ENCODE measurements at places on chromosomes 1 and 21.

DNA sequence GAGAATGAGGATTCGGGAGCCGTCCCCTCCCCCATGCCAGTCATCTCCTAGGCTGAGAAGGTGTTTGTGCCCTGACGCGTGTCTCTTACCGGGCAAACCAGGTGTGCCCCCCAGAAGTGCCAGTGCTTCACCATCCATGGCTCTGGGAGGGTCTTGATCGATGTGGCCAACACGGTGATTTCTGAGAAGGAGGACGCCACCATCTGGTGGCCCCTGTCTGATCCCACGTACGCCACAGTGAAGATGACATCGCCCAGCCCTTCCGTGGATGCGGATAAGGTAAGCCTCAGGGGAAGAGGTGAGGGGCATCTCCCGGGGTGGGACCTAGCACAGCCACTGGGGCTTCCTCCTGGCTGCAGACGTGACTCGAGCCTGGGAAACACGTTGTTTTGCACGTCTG lies 959 bp downstream of the PADI6 start:
- DNase-seq: no peak

GRCh38 chr1:98035602-98036002 lies 114.8 kb upstream of the DPYD start:
- DNase-seq: no peak

- DNase-seq: no peak
These were observed 13.5 kb downstream of the SLC2A1 start for GRCh38 chr1:42945164-42945563.

DNA sequence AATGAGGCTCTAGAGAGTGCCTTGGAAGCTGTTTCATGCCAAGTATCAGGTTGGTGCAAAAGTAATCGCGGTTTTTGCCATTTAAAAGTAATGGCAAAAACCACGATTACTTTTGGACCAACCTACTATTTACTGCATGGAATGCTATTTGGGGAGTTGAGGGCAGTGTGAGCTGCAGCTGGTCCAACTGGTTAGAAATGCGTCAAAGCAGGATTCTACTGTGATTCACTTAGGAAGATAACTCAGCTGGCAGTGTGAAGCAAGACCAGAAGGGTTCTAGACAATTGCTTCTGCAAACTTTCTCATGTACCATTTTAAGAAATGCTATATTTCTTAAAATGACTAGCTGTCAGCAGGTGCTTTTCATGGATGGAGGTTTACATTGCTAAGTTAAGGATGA lies 21.2 kb upstream of the PLA2G2C start:
- no peak for DNase-seq

- DNase-seq: no peak
These were observed 33.1 kb upstream of the LBR start for GRCh38 chr1:225460737-225461532.

DNA sequence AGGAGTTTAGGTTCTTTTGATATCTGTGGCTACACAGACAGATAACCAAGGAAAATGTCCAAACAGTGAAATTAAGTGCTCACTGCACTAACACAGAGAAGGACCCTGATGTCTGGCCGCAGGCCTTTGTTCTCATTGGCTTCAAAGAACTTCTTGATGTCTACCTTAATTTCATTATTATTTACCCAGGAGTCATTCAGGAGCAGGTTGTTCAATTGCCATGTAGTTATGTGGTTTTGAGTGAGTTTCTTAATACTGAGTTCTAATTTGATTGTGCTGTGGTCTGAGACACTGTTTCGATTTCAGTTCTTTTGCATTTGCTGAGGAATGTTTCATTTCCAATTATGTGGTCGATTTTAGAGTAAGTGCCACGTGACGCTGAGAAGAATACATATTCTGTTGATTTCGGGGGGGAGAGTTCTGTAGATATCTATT lies 15.2 kb upstream of the LGALS8 start:
- no peak for DNase-seq

DNA sequence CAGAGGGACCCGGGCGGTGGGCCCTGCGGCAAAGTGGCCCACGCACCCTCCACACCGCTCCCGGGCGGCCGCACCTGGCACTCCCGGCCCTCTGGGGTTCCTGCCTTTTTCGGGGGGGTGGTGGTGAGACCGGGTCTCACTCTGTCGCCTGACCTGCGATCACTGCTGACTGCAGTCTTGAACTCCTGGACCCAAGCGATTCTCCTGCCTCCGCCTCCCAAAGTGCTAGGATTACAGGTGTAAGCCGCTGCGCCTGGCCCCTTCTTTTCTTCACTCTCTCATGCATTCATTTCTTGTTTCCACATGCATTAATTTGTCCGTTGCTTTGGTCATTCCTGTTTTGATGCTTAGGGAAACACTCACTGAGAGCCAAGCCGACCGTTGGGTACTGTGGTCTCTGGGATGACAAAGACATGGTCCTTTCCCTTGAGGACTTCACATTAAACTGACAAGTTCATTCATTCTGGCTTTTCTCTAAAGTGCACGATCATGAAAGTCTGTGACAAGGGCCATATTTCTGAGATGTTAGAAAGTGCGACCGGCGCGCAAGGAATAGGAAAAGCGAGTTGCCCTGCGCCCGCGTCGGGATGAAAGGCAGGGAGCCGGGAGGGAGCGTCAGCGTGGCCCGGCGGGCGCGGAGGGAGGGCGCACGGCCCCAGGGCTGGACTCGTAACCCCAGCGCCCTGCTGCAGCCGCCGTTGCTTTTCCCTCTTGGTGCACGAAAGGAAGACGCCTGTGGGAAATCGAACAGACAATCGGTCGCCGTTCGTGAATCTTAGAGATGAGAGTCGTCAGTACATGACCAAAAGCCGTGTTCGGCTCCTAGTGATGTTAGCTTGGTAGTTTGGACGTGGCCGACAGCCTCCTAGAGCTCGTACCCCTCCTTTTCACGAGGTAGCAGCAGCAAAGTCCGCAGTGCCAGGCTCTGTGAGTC lies 1.0 kb upstream of the MCOLN2 start:
- DNase-seq: no peak

DNA sequence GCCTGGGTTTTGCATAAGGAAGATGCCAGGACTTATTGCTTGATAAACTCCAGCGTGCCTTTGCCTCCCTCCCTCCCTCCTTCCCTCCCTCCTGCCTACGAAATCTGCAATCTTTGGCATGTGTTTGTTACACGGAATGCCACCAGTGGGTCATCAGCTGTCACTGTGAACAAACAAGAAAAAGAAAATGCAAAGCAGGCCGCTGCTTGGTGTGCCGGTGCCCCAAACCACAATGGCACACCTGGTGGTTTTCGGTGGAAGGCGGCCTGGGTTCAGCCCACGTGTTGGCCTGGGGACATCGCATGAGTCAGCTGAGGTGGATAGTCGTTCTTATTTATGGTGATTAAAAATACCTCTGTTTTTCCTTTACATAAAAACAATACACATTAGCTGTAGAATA lies 16.3 kb upstream of the IFNLR1 start:
- peak; percentile 36 for DNase-seq

- DNase-seq: no peak
These were observed 2.8 kb downstream of the RAB4A start for GRCh38 chr1:229273507-229274232.

DNA sequence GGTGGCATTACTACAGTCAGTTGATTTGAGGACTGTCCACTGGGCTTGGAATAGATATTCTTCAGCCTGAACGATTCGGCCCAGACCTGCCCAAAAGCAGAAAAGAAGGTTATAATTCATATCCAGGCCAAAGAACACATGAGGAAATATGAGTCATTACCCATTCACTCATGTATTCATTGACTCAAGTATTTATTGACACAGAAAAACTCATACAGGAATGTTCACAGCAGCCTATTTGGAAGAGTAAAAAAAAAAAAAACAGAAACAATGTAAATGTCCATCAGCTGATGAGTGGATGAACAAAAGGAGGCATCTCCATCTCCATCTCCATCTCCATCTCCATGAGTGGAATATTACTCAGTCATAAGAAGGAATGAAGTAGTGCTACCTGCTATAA lies 15.9 kb downstream of the ZMYND12 start:
- DNase-seq: no peak

DNA sequence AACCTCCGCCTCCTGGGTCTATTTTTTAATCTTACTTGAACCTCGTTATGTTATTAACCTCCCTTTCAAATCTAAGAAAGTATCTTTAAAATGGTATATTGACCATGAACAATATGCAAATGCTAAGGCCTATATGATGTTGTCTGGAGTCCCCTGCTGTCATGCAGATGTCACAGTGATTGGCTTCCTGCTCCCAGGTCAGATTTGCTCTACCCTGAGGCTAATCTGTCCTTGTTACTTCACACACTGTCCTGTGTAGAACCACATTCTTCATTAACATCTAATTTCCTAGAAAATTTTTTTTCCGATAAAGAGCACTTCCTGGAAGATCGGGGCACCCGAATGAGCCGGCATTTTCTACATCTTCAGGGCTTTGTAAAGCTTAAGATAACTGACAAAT lies 306.6 kb downstream of the MRPL39 start:
- no peak for DNase-seq

GRCh38 chr1:22645931-22646330 lies 2.5 kb downstream of the C1QC start:
- DNase-seq: no peak

DNA sequence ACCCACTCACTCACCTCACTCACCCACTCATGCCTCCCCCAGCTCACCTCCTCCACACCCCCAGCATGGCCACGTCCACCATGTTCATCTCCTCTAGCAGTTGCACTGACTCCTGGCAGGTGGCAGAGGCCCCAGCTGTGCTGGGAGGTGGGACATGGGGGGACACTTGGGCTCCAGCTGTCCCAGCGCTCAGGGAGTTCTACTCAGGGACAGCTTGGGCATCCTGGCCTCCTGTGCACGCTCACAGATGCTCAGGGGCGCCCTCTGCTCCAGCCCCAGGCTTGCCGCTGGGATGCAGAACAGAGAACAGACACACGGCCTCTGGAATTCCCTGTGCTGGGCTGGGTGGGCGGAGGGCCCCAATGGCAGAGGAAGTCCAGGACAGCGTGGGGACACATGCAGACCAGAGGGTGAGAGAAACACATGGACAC lies 5.2 kb downstream of the KRTAP10-8 start:
- no peak for DNase-seq

GRCh38 chr1:62207187-62207586 lies 12.5 kb downstream of the L1TD1 start:
- DNase-seq: no peak

DNA sequence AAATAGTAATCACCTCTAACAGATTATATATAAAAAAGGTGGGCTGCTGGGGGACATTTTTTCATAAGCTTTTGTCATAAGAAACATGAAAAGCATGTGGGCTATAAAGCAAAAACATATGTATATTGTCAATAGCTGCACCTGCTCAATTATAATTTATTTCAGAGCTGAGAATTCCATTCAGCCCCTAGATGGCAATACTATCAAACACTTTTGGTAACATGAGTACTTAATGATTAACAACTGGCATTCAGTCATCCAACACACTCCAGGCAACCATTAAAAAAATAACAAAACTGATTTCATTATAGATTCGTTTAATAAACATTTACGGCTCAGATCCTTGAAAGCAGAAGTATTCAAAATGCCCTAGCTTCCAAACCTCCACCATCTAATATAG lies 115.1 kb downstream of the KCTD3 start:
- no peak for DNase-seq

DNA sequence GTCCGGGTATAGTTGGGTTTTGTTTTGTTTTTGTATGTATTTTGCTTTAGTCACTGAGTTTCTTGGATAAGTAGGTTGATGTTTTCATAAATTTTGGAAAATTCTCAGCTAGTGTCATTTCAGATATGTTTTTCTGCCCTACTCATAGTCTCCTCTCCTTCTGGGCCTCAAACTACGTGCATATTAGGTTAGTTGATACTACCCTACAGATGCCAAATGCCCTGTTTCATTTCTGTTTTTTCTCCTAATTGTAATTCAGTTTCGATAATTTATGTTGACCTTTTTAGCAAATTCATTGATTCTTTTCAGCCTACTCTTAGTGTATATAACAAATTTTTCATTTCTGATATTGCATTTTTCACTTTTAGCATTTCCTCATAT lies 268.6 kb upstream of the RGS18 start:
- no peak for DNase-seq

DNA sequence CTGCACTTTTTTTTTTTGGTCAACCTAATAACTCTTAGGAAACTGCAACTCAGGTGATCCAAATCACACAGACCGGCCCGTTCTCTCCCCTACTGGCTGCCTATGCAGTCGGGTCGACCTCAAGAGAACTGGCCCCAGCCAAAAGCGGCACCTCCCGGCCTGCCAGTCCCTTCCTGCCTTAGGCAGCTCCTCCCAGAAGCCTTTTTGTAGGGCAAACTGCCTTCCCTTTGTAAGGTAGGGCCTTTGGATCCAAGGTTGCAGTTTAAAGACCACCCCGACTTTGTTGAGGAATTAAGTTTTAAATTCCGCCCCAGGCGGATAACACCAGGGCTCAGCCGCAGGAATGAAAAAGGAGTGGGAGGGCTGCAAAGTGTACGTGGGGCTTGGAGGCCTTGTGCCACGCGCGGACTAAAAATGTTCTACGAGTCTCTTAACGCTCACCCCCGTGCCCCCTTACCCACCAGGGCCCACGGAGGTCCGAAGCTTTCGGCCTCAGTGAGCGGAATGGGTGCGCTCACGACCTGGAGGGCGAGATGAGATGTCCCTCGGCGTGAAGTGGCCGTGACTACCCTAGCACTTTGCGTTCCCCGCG lies 642 bp upstream of the ST3GAL3 start:
- peak; percentile 22 for DNase-seq

GRCh38 chr1:158685085-158685484 lies 1.4 kb downstream of the SPTA1 start:
- no peak for DNase-seq

GRCh38 chr1:98732985-98733781 lies 71.7 kb downstream of the SNX7 start:
- peak; percentile 4 for DNase-seq

- no peak for DNase-seq
These were observed 403.6 kb upstream of the CHRM3 start for GRCh38 chr1:238982736-238983135.

- no peak for DNase-seq
These were observed 3.1 kb downstream of the KIFAP3 start for GRCh38 chr1:170071378-170071777.

GRCh38 chr1:14748151-14748550 lies 149.7 kb downstream of the KAZN start:
- DNase-seq: no peak

DNA sequence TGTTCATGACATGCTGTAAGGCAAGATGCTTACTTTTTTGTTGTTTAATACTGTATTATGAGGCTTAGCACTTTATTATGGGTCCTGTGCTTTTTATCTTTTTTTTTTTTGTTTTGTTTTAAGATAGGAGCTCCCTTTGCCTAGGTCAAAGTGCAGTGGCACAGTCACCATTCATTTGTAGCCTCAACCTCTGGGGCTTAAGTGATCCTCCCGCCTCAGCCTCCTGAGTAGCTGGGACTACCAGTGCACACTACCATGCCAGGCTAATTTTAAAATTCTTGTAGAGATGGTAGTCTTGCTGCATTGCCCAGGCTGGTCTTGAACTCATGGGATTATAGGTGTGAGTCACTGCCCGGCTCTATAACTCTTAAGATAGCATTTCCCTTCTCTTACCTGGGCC lies 4.6 kb downstream of the UBAP2L start:
- DNase-seq: no peak

DNA sequence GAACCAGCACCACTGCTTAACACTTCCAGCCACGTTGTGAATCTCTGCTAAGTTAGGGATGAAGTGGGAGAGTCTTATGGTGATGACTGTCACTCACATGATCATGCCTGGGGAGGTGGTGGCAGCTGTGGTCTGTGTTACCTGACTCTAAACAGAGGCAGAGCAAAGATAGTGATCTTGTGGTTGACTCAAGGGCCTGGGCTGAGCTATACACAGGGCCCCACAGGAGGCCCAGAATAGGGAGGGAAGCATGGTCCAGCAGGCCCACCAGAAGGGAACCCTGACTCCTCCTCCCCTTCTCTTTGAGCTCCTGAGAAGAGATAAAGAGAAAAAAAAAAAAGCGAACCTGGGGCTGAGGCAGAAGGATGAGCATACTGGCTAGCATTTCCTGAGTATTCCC lies 55.0 kb downstream of the PLXNA2 start:
- DNase-seq: no peak

Data from GM19239 (cell line).